ENCODE measurements at places on chromosomes 5 and 9.

- DNase-seq = no peak
These were observed 1026.1 kb upstream of the DMAC1 start for GRCh38 chr9:8825585-8826147.

DNA sequence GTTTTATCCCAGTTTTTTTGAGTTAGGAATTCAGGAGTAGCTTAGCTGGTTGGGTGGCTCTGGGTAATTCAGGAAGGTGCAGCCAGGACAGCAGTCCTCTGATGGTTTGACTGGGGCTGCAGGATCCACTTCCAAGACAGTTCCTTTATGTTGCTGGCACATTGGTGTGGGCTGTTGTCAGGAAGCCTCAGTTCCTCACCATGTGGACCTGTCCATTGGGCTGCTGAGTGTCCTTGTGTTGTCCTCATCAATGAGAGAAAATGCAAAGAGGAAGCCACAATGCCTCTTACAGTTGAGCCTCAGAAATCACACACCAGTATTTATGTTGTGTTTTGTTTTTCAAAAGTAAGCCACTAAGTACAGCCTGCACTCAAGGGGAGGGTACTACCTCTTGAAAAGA is 140.9 kb downstream of the MAST4 start:
- DNase-seq = no peak

DNA sequence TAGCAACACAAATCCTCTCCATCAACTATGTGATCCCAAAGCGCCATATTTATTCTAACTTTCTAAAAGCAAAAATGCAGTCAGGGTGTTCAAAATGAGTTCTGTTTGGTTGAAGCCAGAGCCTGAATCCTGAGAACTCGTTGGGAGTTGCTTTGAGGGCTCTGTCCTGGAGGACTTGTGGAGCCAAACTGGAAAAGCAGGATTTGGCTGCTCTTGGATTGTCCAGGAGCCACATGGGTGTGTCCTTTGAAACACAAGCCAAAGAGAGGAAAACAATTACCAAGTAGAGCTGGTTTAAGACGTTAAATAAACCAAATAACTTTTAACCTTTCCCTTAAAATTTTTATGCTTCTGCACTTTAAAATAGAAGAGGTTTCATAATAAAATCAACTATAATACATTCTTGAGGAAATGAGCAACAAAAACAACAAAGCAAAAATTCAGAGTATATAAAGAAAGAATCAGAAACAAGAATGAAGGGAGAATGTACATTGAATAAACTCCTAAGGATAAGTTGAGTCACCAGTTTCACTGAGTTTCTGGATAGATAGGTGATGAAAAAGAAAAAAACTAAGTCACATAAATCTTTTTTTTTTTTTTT is 13.5 kb downstream of the C5orf46 start:
- DNase-seq = no peak

- DNase-seq = no peak
These were observed 488 bp downstream of the COL15A1 start for GRCh38 chr9:98944057-98944733.

GRCh38 chr9:4982721-4983482 is 2.2 kb upstream of the JAK2 start:
- DNase-seq = no peak

DNA sequence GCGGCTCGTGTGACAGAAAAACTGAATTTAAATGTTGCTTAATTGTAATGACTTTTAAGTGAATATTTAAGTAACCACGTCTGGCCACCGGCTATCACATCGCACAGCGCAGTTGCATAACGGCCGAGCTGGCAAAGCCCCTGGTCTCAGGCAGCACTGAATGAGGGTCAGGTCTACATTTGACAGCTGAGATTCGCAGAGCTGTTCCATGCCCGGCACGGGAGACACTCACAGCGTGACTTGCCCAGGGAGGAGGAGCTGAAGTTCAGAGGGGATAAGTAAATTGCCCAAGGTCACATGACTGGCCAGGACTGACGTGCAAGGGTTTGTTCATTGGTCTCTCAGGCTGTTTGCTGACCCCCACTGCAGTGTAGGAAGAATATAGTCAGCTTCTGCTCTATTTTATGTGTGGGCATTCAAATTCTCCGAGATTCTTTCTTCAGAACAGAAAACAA is 17.4 kb upstream of the COL5A1 start:
- no peak for DNase-seq

DNA sequence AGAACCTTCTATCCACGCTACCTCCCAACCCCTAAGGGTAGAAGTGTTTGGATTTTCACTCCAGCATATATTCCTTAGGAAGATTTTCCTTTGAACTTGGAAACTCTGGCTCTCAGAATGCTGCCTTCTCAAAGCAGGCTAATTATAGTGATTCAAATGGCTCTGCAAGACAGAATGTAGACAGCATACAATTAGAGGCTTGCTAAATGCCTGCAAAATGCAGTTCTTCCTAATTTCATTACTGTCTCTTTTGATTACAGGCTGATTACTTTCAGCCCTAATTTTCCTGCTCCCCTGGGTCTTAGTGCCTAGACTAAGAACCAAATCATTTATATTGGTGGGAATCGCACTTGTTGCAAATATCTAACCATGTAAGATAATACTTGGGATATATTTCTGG is 50.8 kb downstream of the ANKDD1B start:
- DNase-seq = no peak

- DNase-seq = no peak
These were observed 216.2 kb upstream of the CLINT1 start for GRCh38 chr5:158074992-158075769.

GRCh38 chr9:19380826-19381075 is 715 bp upstream of the RPS6 start:
- DNase-seq = no peak

DNA sequence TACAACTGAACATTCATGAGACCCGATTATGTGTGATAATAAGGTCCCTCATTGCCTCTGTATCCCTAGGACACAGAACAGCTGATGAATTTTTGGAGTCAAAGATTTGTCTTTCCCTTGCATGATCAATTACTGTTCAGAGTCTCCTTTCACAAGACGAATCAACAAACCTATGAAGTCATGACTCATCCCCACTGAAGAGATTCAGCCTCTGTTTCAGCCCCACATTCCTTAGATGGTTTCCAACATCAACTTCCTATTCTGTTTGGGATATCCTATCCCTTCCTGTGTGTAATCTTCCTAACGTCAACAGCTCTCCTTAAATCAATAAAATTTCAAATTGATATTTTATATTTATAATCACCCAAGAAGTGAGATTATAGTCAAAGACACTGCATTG is 199.0 kb downstream of the DNAH5 start:
- no peak for DNase-seq

DNA sequence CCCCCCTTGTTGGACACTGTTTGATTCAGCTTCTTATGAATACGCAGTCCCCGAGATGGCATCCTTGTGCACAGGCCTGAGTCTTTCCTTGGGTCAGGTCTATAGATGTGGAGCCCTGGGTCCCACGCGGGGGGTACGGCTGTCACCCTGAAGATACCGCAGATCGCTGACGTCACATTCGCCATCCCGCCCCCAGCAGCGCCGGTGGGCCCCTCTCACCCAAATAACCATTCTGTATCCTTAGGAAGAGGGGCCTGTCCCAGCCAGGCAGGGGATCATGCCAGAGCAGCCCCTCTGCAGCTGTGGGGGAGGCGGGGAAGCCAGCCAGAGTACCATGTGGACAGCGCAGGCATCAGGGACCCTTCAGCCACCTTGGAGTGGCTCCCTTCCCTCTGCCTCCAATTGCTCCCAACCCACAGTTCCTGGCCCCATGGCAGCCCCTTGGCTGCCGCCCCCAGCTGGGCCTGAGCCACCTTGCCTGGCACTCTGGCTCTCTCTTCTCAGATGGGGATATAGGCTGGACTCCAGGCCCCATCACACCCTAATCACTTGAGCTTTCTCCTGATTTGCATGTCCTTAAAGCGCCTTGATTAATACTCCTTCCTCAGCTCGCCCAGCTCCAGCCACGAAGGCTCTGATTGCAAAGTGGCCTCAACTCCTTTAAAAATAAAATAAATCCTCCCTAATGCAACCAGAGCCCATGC is 189.8 kb downstream of the C9orf50 start:
- no peak for DNase-seq

DNA sequence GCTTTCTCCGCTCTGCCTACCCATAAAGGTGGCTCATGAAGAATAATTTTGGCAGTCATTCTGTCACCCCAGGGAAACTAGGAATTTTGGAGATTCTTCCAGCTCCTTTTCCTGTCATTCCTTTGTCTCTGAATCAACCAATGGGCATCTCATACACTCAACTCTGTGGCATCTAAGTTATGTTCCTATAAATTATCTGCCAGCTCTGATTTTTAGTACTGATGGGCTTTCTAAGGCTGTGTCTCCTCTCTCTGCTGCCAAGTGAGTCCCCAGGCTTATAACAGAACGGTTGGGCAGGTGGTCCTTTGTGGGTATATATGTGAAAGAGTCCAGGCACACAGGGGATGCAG is 226.8 kb downstream of the NMUR2 start:
- no peak for DNase-seq

- DNase-seq = no peak
These were observed 41.7 kb downstream of the PALM2AKAP2 start for GRCh38 chr9:109821711-109822110.

- no peak for DNase-seq
These were observed 44.7 kb upstream of the NKD2 start for GRCh38 chr5:963673-964531.

GRCh38 chr9:30196941-30197340 is 2187.5 kb upstream of the ACO1 start:
- no peak for DNase-seq

- no peak for DNase-seq
These were observed 9.9 kb upstream of the GLIS3 start for GRCh38 chr9:4309806-4310205.

- DNase-seq = no peak
These were observed 13.7 kb upstream of the ARAP3 start for GRCh38 chr5:141695627-141696215.

GRCh38 chr9:87350915-87351314 is 146.8 kb upstream of the DAPK1 start:
- DNase-seq = no peak

GRCh38 chr5:151023651-151024050 is 3.3 kb downstream of the GPX3 start:
- DNase-seq = no peak

DNA sequence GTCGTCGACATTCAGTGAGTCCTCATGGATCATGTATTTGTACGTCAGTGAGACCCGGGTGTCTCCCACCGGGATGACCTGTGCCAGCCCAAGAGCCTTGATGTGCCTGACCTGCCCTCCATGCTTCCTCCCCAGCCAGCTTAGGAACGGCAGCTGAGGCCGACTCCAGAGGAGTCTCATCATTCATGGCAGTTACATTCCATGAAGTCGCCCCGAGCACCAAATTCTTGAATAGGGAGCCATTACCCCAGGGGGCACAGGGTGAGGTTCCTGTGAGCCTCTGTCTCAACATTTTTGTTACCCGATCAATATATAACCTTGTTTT is 67.8 kb downstream of the ZNF354C start:
- no peak for DNase-seq
